ENCODE measurements at places on chromosomes 3 and 15. TPM values are rescaled to one million over a fixed set of nuclear protein-coding genes. Genes with fewer than 3 reads are reported as not detected.
A peak's percentile ranks its signal among the peaks of the same experiment; 100 is the strongest.

DNA sequence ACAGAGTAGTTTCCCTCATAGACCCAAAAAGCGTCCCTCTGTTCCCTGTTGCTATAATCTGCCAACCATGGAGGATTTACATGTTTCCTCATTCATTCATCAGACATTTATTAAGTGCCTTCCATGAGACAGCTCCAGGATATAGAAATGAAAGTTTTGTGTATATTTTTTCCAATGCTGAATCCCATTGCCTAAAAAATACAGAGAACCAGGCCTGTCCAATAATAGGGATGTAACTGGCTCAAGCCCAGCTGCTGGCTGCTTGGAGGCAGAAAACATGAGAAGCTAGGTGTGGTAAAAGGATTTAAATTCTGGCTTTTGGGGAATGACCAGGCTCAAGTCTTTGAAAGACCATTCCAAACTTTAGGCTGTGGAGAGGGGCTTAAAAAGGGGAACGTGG lies 41.5 kb downstream of the RARB start:
- DNase-seq = peak; percentile 59

- no peak for DNase-seq
Observed at GRCh38 chr15:81184188-81184587, 12.5 kb upstream of the IL16 start.

Gene TMCO5A
- total RNA-seq = not detected

Gene ARNT2
- 2.8 TPM for total RNA-seq

Data from skin of body (tissue), 3 donors.